ENCODE measurements at places on chromosomes 11 and 22. TPM values are rescaled to one million over a fixed set of nuclear protein-coding genes. Genes with fewer than 3 reads are reported as not detected.

The VEGFB gene
- total RNA-seq: 33.3 TPM

The FUT4 gene
- total RNA-seq: 6.1 TPM

The BTBD18 gene
- not detected for total RNA-seq

The MS4A3 gene
- not detected for total RNA-seq

The SLC25A18 gene
- not detected for total RNA-seq

The ARHGAP8 gene
- 3.6 TPM for total RNA-seq

The LAYN gene
- 11.4 TPM for total RNA-seq

The OR10A2 gene
- total RNA-seq: not detected

The ASRGL1 gene
- not detected for total RNA-seq
